Activated CD4-positive, alpha-beta T cell treated with anti-CD3 and anti-CD28 coated beads, Interleukin-2, amount 10 ng/mL, durations not matched to agents 24 days and 14 days (primary cell): ENCODE measurements at places on chromosomes 13 and 19. TPM values are rescaled to one million over a fixed set of nuclear protein-coding genes. Genes with fewer than 3 reads are reported as not detected.

Gene SIGLEC12
- 0.98 and 1.5 TPM in 2 replicates for total RNA-seq

Gene CLEC11A
- 0.89 and 1.3 TPM in 2 replicates for total RNA-seq

Gene ZNF566
- total RNA-seq: 7.2 and 8.5 TPM in 2 replicates

Gene ATP1A3
- 0.68 and 1.2 TPM in 2 replicates for total RNA-seq

Gene CASP14
- not detected in 2 replicates for total RNA-seq

Gene AMER2
- not detected in 2 replicates for total RNA-seq

Gene RAB3A
- 9.6 and 10.3 TPM in 2 replicates for total RNA-seq

DNA sequence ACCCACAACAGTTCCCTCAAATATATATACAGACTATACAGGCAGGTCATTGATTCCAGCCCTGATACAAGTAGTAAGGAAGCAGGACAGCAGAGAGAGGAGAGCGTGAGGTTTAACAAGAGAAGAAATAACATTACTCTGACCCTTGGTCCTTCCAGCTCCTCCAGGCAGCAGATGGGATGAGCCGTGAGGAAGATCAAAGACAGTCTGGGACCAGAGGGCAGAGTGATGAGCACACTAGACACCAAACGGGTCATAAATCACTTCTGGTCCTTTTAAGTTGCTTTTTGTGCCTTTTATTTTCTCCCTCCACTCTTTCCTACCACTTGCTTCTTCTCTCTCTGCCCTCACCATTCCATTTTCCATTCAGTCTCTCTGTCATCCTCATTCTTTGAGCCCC lies 16.9 kb upstream of the MICU2 start:
- H3K4me1 ChIP-seq: no peaks in the 10 kb centered on the region
- no peak overlapping the region for H3K4me3 ChIP-seq
- H3K27ac ChIP-seq: no peak overlapping the region

GRCh38 chr13:99322297-99323103 lies 15.3 kb upstream of the GPR183 start:
- H3K27me3 ChIP-seq: no peaks in the 10 kb centered on the region
- H3K4me3 ChIP-seq: peak overlapping the region; percentile 63
- peak; percentile 81 for DNase-seq
- H3K36me3 ChIP-seq: peaks cover 37% of the 10 kb centered on the region
- H3K4me1 ChIP-seq: peaks cover 59% of the 10 kb centered on the region
- H3K27ac ChIP-seq: peak overlapping the region; percentile 98

DNA sequence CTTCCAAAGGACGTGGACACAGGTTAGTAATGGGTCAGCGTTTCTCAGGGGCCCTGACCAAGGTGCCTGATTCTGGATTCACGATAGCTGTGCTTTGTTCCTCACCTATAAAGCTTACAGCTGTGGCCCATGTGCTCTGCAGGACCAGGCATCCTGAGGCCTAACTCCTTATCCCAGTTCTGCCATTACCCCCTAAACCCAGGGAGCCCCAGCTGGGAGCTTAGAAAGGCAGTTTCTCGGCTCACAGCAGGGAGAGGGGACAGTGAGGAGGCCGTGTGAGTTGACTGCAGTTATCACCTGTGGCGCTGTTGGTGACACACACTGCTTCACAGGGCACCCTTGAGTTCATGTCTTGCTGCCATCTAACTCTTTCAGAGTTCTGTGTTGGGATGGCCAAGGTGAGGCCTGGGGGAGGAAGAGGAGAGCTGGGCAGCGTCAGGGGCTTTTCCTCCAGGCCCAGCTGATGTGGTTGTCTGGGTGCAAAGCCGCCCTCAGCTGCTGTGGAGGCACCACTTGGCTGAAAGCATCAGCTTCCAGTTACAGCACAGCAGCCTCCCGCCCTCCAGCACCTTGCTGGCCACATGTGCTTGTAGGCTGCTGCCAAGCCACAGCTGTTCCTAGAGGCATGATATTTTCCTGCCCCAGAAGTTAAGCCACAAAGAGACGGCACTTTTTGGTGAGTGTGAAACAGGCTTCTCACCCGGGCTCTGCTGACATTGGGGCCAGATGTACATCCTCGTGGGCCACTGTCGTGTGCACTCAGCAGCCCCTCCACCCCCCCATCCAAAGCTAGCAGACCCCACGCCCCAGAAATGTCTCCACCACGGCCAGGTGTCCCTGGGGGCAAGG lies 99.6 kb upstream of the MCF2L start:
- DNase-seq: no peak
- H3K4me3 ChIP-seq: no peak overlapping the region
- H3K27me3 ChIP-seq: no peaks in the 10 kb centered on the region
- no peak overlapping the region for H3K27ac ChIP-seq

- H3K4me1 ChIP-seq: no peaks in the 10 kb centered on the region
- no peaks in the 10 kb centered on the region for H3K27me3 ChIP-seq
- no peak for DNase-seq
- no peak overlapping the region for H3K4me3 ChIP-seq
Observed at GRCh38 chr19:2923510-2923909, 21.3 kb downstream of the ZNF77 start.

- no peaks in the 10 kb centered on the region for H3K36me3 ChIP-seq
- H3K27ac ChIP-seq: no peak overlapping the region
- H3K4me3 ChIP-seq: no peak overlapping the region
- no peaks in the 10 kb centered on the region for H3K4me1 ChIP-seq
Observed at GRCh38 chr13:66358564-66358963, 871.6 kb downstream of the PCDH9 start.

DNA sequence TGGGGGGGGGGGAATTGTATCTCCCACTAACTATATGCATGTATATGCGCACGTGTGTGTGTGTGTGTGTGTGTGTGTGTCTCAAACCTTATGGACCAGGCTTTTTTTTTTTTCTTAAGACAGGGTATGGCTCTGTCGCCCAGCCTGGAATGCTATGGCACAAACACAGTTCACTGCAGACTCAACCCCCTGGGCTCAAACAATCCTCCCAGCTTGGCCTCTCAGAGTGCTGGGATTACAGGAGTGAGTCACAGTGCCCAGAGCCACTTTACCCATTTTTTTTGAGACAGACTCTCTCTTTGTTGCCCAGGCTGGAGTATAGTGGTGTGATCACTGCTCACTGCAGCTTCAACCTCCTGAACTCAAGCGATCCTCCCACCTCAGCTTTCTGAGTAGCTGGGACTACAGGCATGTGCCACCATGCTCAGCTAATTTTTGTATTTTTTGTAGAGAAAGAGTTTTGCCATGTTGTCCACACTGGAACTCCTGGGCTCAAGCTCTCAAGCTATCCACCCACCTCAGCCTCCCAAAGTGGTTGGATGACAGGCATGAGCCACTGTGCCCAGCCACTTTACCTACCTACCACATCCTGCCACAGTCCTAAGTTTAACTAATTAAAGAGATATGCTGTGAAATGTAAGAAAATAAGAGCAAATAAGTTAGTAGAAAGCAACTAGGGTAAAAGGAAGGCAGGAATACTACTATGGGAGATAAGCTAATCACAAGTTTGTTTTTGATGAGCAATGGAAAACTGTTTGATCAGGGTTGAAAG lies 2.4 kb downstream of the ZMYM5 start:
- H3K4me3 ChIP-seq: peak overlapping the region; percentile 98
- peaks cover 39% of the 10 kb centered on the region for H3K36me3 ChIP-seq
- H3K27me3 ChIP-seq: no peaks in the 10 kb centered on the region
- peak overlapping the region; percentile 98 for H3K27ac ChIP-seq
- H3K4me1 ChIP-seq: peaks cover 31% of the 10 kb centered on the region

GRCh38 chr19:17235971-17236777 lies 9.5 kb downstream of the NR2F6 start:
- H3K36me3 ChIP-seq: peaks cover 7% of the 10 kb centered on the region
- no peak for DNase-seq

GRCh38 chr13:49346460-49346859 lies 97.4 kb downstream of the CAB39L start:
- no peaks in the 10 kb centered on the region for H3K27me3 ChIP-seq
- H3K27ac ChIP-seq: no peak overlapping the region
- no peak for DNase-seq
- no peaks in the 10 kb centered on the region for H3K4me1 ChIP-seq

- DNase-seq: no peak
- no peak overlapping the region for H3K4me3 ChIP-seq
- no peak overlapping the region for H3K27ac ChIP-seq
- no peaks in the 10 kb centered on the region for H3K36me3 ChIP-seq
Observed at GRCh38 chr19:32269831-32270230, 75.6 kb upstream of the ZNF507 start.

- no peaks in the 10 kb centered on the region for H3K27me3 ChIP-seq
- H3K4me3 ChIP-seq: no peak overlapping the region
- DNase-seq: no peak
- H3K27ac ChIP-seq: no peak overlapping the region
- H3K36me3 ChIP-seq: peaks cover 68% of the 10 kb centered on the region
Observed at GRCh38 chr13:98007001-98007400, 53.5 kb downstream of the IPO5 start.

- no peaks in the 10 kb centered on the region for H3K27me3 ChIP-seq
- H3K36me3 ChIP-seq: no peaks in the 10 kb centered on the region
- no peak overlapping the region for H3K4me3 ChIP-seq
- no peaks in the 10 kb centered on the region for H3K4me1 ChIP-seq
Observed at GRCh38 chr13:64088491-64088890, 2672.8 kb upstream of the PCDH20 start.

DNA sequence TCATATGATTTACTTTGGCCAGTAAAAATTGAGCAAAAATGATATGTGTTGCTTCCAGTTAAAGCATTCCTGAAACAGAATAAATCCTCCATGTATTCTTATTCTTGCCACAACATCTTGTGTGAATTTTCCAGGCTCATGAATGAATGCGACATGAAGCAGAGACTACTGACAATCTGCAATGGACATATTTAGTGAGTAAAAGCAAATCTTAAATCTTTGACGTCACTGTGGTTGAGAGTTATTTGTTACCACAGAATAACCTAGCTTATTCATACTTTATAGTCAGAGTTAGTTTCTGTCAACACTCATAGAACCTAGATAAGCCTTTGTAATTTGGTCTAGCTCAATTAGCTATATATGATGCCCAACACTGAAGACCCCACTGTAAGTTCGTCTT lies 1443.1 kb downstream of the PCDH9 start:
- no peaks in the 10 kb centered on the region for H3K4me1 ChIP-seq
- H3K4me3 ChIP-seq: no peak overlapping the region
- H3K36me3 ChIP-seq: no peaks in the 10 kb centered on the region
- DNase-seq: no peak

DNA sequence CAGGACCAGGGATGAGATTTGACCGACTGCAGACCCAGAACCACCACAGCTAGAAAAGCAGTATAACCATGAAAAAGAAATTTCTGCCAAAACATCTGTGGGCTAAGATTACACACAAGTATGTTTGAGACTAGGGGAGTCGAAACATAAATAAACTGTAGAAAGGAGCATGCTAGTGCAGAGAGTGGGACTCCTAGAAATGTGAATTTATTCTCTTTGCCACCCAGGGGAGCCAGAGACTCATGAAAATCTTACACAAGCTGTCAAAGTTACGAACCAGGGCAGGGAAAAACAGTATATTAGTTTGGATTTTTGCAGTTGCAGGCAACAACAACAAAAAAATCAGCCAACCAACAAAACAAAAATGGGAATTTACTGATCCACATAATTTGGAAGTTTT lies 12.3 kb upstream of the HSPH1 start:
- no peak overlapping the region for H3K27ac ChIP-seq
- peaks cover 13% of the 10 kb centered on the region for H3K4me1 ChIP-seq
- no peak for DNase-seq
- H3K4me3 ChIP-seq: no peak overlapping the region

DNA sequence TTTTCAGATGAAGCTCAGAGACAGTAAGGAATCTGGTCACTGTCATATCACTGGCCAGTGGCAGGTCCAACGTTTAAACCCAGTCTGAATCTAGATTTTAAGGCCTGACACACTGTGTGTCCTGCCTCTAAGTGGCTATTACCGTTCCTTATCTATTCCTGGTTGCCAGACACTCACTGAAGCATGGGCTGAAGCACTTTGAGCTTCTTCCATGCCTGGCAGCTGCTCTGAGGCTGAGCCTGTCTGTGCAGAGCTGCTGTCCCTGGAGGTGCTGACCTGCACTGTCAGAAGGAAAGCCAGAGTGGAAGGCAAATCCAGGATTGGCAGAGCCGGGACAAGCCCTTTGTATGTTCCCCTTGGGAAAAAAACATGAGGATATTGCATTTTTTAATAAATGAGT lies 109.2 kb upstream of the SLC7A1 start:
- no peak overlapping the region for H3K4me3 ChIP-seq
- no peak overlapping the region for H3K27ac ChIP-seq
- DNase-seq: no peak

- peak; percentile 79 for DNase-seq
- peaks cover 35% of the 10 kb centered on the region for H3K4me1 ChIP-seq
- H3K27me3 ChIP-seq: peaks cover 72% of the 10 kb centered on the region
- peak overlapping the region; percentile 83 for H3K4me3 ChIP-seq
- H3K27ac ChIP-seq: no peak overlapping the region
- H3K36me3 ChIP-seq: no peaks in the 10 kb centered on the region
Observed at GRCh38 chr13:21673789-21674489, 3.1 kb downstream of the FGF9 start.

DNA sequence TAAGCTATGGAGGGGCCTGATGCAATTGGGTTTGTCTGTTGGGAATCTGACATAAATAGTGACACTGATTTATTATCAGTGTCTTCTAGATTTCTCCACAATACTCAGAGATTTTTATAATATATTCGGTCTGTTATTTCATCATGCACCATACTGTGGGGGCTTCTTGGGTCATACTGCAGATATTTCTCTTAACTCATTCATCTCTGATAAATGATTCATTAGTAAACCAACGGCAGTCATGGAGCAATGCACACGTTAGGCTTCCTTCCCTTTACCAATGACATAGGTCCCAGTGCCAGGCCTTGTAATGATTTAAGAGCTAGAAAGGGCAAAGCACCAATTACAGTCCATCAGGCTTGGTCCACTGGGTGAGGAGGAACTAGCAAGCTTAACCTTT lies 53.6 kb downstream of the FAM216B start:
- H3K27ac ChIP-seq: no peak overlapping the region
- no peak for DNase-seq
- H3K27me3 ChIP-seq: peaks cover 6% of the 10 kb centered on the region
- no peak overlapping the region for H3K4me3 ChIP-seq

GRCh38 chr19:50359328-50359818 lies 6.1 kb downstream of the NAPSA start:
- H3K4me1 ChIP-seq: peaks cover 60% of the 10 kb centered on the region
- peak overlapping the region; percentile 90 for H3K4me3 ChIP-seq
- peaks cover 25% of the 10 kb centered on the region for H3K36me3 ChIP-seq
- H3K27ac ChIP-seq: peak overlapping the region; percentile 95

GRCh38 chr13:74301258-74301935 lies 167.2 kb upstream of the KLF12 start:
- H3K36me3 ChIP-seq: no peaks in the 10 kb centered on the region
- no peak overlapping the region for H3K4me3 ChIP-seq
- no peak overlapping the region for H3K27ac ChIP-seq
- H3K27me3 ChIP-seq: no peaks in the 10 kb centered on the region
- no peak for DNase-seq

GRCh38 chr19:12788042-12788681 lies 3.1 kb upstream of the JUNB start:
- H3K27ac ChIP-seq: peak overlapping the region; percentile 97
- DNase-seq: no peak
- H3K27me3 ChIP-seq: no peaks in the 10 kb centered on the region
- H3K4me1 ChIP-seq: peaks cover 23% of the 10 kb centered on the region
- peaks cover 15% of the 10 kb centered on the region for H3K36me3 ChIP-seq

DNA sequence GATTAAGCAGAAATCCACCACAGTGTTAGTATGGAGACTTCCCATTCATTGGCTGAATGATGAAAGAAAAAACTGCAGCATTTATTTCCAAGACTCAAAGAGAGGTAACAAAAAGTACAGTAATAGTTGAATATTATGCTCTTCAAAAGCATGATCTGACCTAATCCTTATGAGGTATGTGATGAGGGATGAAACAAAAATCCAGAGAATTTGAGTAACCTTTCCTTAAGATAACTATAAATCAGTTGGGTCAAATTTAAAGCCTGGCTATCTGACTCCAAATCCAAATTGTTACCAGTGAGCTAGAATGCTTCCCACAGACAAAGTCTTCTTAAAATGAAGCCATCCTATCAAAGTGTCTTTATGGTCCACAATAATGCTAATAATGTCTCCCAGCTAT lies 38.1 kb downstream of the NUFIP1 start:
- no peak overlapping the region for H3K4me3 ChIP-seq
- H3K27ac ChIP-seq: no peak overlapping the region
- H3K4me1 ChIP-seq: no peaks in the 10 kb centered on the region
- no peak for DNase-seq
- H3K27me3 ChIP-seq: no peaks in the 10 kb centered on the region
